RKO (cell line): ENCODE measurements at places on chromosomes 16 and 17.
A peak's percentile ranks its signal among the peaks of the same experiment; 100 is the strongest.

DNA sequence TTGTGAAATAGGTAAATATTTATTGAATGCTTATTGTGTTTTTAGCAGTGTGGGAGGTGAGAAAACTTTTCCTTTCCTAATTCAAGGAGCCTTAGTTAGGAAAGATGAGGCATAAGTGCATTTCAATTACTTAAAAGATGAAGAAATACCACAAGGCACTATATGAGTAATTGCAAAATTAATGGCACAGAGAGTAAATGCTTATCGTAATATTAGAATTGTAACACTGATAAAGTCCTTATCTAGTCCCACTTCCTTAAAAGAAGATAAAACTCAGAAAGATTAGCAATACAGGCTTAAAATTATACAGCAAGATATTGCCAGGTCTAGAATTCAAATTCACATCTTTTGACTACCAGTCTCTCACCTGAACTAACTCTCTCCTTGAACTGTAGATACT, 232.6 kb upstream of the TBX2 start:
- no peak for DNase-seq

DNA sequence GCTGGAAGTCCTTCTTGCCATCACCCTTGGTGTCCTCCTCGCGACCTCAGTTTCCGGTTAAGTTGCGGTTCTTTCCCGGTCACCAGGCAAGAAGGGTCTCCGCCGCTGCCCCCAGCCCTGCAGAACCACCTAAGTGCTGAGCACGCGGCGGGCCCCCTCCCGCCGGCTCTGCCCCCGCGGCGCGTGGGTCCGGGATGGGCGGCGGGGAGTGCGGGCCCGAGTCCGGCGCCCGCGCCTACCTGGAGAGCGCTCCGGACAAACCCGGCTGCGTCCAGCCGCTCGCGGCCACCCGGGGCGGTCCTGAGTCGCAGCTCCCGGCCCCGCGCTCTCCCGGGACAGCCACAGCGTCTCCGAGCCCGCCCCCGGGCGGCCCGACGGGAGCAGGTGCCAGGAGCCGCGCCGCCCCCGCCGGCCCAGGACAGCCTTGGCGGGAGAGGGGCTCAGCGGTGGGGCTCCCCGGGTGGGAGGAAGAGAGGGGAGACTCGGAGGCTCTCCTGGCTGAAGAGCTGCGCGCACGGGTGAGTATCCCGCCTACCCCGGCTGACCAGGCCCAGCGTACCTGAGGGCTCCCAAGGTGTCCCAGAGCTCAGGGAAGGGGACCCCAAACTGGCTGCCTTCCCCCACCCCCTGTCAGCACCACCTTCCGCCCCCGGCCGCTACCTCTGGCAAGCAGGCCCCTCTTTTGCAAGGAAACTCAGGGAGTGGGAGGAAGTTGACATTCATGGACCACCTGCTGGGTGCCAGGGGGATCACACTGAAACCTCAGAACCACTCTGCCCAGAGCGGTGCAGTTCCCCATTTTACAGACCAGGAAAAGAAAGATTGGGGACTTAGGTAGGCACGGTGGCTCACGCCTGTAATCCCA, 22.2 kb upstream of the C17orf113 start:
- DNase-seq: no peak

DNA sequence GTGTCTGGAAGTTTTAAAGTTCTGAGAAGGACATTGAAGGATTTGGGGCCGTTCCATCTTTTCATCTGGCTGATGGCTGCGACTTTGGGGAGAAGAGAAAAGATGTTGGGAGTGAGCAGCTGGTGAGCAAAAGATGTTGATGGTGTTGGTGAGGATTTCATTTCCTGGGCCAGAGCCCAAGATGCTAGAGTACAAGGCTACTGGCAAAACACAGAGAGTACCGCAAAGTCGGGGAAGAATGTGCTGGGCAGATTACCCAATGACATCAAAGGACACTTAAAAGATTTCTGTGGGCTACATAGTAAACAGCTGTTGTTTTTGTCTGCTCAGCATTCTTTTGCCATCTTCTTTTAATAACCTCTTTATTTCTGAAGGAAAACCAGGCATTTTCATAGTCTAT, 49.4 kb upstream of the GAS7 start:
- no peak for DNase-seq

GRCh38 chr17:73591296-73592078, 52.8 kb downstream of the SDK2 start:
- no peak for DNase-seq

- DNase-seq: no peak
Measured at GRCh38 chr17:51224402-51225262, 35.2 kb downstream of the MBTD1 start.

- DNase-seq: no peak
Measured at GRCh38 chr17:2214047-2214928, 89.3 kb downstream of the SMG6 start.

DNA sequence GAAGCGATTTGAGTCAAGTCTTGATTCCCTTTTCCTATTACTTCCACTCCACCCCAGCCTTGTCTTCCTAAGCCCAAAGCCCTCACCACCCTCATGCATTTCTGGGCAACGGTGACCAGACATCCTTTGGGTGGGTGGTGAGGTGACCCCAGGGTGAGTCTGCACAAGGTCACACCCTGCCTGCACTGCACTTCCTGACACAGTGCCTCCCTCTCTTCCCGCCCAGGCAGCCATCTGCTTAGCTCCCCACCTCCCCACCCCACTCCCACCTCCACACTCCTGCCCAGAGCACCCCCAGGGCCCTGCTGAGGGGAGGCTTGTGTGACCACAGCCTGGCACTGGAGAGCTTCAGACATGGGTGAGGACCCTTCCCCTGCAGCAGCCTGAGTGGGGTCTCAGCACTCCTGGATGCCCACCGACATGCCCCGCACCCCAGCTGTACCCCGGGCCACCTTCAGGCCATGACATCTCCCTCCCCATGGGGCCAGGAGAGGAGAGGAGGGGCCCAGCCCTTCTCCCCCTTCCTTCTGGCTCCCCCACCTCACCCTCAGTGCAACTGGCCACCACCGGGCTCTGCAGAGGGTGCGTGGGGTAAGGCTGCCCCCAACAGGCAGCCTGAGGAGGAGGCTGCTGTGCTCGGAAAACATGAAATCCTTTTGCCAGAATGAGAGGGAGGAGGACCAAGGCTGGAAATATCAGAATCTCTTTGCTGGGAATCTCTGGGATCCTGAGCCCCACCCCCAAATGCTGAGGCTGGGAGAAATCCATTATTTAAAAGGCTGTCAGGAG, 68.6 kb downstream of the CCT6B start:
- DNase-seq: peak; percentile 1

GRCh38 chr17:6035801-6036394, 34.3 kb upstream of the WSCD1 start:
- DNase-seq: no peak

DNA sequence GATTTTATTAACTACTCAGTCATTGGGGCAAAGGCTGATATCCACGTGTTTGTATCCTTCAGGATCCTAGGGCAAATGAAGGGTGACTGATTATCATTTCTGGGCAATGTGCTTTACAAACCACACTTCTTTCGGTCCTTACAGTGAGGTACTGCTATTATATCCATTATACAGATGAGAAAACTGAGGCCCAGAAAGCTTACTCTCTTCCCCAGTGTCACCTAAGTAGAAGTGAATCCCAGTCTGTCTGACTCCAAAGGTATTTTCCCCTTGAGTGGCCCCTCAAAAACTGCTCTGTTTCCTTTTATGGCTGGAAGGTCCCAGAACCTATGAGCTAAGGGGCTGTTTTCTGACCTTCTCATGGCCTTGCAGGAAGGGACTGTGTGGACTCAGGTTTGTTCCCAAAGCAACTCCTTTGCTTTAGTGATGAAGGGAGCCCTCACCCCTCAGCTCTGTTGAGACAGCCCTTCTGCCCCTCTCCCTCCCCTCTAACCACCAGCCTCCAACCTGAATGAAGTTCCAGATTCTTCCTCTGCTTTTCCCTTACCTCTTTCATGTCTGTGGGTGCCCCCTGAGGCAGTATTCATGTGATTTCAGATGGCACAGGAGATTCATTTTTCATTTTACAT, 27.4 kb upstream of the ADGRG1 start:
- no peak for DNase-seq

DNA sequence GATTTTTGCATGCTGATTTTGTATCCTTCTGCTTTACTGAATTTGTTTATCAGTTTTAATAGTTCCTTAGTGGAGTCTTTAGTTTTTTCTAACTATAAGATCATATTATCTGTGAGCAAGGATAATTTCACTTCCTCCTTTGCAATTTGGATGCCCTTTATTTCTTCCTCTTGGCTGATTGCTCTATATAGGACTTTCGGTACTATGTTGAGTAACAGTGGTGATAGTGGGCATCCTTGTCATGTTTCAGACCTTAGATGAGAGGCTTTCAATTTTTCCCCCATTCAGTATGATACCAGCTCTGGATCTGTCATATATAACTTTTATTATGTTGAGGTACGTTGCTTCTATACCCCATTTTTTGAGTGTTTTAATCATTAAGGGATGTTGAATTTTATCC, 224.5 kb upstream of the CNTNAP4 start:
- DNase-seq: no peak

- no peak for DNase-seq
Measured at GRCh38 chr17:42268236-42268635, 8.0 kb downstream of the STAT5B start.

DNA sequence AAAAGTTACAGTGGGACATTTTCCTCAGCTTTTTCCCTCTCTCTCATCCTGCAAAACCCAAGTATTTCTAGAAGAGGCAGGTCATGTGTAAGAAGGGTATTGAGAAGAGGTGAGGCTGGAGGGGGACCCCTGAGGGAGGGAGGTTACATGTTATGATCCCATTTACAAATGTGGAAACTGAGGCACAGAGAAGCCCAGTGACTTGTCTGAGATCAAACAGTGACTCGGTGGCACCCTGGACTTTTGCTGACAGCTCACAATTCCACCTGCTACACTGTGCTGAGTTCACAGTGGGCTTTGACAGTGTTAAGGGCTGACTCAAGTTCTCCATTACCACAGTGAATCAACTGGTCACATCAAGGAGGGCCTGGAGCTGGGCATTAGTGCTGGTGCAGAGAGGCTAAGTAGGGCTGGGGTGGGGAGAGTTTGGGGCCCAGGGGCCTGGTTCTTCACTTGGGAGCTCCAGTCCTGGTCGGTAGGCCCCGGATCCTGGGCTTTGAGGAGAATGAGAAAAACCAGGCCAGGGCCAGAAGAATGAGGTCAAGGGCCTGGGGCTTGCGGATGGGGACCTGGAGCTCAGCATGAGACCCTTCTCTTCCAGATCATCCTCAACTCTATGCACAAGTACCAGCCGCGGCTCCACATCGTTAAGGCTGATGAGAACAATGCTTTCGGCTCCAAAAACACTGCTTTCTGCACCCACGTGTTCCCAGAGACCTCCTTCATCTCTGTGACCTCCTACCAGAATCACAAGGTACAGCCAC, 26.0 kb downstream of the TBX4 start:
- no peak for DNase-seq

DNA sequence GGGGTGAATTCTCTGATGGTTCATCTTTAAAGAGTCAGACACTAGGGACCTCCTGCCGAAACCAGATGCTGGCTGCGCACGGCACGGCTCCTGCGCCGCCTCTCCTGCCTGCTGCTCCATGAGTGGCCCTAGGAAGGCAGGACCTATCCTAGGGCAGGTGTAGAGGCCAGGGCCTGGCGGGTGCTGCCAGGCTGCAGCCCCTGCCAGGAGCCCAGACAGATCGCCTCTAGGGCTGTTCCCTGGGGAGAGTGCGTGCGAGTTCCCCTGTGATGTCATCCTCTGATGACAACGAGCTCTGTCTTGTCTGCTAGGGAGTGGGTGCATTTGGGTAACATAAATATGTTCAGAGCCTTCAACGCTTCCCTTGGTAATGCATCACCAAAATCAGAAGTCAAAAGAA, 23.9 kb downstream of the SLC38A10 start:
- no peak for DNase-seq

DNA sequence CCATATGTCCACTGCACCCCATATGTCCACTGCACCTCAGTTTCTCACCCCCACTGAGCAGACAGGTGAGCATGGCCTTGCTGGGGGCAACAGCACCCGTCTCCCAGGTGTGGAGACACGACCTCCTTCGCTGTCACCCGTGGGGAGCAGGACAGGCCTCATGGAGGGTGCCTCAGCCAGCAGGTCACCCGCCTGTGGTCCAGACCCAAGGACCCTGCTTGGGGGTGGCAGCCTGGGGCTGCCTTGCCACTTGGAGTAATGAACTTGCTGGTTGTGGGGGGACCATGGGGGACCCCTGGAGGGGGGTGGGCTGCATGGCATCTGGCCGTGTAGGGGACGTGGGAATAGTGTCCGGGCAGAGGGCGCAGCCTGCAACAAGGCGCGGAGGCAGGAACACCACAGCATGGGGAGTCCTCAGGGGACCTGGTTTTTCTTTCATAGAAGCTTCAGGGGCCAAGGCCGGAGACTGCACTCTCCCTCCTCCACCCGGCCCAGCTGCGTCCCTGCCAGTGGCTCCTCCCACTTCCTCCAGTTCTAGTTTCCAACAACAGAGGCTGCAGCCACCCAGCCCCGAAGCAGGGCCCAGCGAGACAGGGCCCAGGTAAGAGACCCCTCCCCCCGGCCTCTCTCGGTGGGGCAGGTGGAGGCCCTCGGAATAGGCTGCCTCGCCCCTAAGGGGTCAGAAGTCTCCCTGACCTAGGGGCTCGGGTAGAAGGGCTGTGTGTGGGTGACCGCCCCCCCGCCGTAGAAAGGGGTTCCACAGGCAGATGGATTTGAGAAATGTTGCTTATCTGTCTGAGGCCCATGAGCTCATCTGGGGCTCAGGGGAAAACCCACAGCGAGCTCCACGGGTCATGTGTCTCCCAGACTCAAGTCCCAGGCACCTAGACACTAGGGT, at the start of gene NHLRC4:
TSS of gene NHLRC4 (plus strand) at position 531 of the 898 bp plus-strand sequence. CDS start 1,043 bp downstream, outside the sequence.
- DNase-seq: no peak

- no peak for DNase-seq
Measured at GRCh38 chr16:86597126-86597879, 19.0 kb downstream of the FOXL1 start.

DNA sequence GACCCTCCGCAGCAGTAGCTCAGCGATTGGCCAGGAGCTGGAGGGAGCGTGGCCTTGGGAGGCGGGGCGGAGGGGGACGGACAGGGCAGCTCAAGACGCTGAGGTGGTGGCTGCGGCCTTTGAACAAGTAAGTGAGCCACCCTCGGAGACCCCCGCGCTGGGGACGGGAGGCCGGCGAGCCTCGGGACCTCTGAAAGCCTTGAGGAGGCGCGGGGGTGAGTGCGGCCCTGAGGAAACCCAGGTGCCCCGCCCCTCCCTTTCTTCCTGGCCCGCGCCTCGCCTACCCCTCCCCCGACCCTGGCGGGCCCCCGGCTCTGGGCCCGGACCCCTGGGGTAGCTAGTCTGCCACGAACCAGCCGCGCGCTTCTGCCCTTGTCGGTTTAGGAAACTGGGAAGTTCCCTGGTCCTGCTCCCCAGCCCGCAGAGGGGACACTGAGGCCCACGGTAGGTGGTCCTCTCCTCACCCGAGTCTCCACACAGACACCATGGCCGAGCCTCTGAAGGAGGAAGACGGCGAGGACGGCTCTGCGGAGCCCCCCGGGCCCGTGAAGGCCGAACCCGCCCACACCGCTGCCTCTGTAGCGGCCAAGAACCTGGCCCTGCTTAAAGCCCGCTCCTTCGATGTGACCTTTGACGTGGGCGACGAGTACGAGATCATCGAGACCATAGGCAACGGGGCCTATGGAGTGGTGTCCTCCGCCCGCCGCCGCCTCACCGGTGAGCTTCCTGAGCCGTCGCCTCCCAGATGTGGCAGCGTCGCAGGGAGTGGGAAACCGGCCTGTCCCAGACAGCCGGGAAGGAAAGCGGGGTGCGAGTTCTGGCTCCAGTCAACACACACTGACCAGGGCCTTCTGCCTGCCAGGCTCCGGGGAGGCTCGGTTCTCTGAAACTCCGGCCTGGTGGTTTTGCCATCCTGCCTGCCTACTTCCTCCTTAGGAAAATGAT, at the start of gene MAPK7:
TSS of gene MAPK7 (plus strand) at position 83 of the 945 bp plus-strand sequence. CDS start at position 486, 403 bp downstream.
- DNase-seq: peak; percentile 39
